ENCODE measurements at places on chromosomes 13 and 19. TPM values are rescaled to one million over a fixed set of nuclear protein-coding genes. Genes with fewer than 3 reads are reported as not detected.

DNA sequence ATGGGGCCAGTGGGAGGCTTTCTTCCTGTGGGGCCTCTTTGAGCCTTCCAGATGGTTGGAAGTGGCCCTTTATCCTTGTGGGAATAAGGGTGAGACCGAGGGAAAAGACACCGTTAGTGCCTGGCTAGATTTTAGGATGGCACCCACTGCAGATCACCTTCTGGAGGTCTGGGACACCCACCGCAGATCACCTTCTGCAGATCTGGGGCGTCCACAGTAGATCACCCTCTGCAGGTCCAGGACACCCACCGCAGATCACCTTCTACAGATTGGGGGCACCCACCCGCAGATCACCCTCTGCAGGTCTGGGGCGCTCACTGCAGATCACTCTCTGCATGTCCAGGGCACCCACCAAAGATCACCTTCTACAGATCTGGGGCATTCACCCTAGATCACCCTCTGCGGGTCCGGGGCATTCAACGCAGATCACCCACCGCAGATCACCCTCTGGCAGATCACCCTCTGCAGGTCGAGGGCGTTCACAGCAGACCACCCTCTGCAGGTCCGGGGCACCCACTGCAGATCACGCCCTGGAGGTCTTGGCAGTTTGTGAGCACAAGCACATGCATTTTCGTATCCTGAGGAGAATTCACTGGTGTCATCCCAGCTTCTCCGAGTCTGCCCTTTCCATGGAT lies 153.4 kb upstream of the TSHZ3 start:
- no peak for ATAC-seq

Gene CD177
- total RNA-seq, result not detected

Gene SIGLECL1
- not detected for total RNA-seq

- no peak for ATAC-seq
These were observed 110.6 kb downstream of the B3GLCT start for GRCh38 chr13:31310356-31310755.

GRCh38 chr19:1110809-1111640 lies 7.2 kb downstream of the GPX4 start:
- no peak for ATAC-seq

GRCh38 chr19:53659292-53659691 lies 27.5 kb downstream of the DPRX start:
- ATAC-seq, result no peak

Gene PEAK3
- 0.09 TPM for total RNA-seq
